ENCODE measurements at places on chromosomes 5 and 9.

DNA sequence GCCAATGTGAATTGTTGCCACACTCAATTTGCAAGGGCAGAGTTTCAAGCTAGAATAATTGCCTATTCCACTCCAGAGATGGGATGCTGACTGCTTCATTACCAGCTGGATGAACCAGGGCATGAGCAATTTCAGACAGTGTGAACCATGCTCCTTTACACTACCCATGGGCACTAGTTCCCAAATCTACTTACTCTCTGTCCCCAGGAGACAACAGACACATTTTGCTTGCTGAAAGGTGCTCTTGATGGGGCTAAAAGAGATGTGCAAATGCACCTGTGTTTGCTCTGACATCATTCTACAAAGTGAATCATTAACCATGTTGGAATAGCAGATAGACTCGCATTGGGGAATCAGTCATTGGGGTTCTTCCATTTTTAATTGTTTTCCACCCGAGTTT, 522.3 kb upstream of the NUDT12 start:
- no peak for DNase-seq

GRCh38 chr5:142952229-142952628, 182.1 kb downstream of the ARHGAP26 start:
- DNase-seq = no peak

- DNase-seq = no peak
Measured at GRCh38 chr5:172707285-172708182, 63.5 kb downstream of the DUSP1 start.

DNA sequence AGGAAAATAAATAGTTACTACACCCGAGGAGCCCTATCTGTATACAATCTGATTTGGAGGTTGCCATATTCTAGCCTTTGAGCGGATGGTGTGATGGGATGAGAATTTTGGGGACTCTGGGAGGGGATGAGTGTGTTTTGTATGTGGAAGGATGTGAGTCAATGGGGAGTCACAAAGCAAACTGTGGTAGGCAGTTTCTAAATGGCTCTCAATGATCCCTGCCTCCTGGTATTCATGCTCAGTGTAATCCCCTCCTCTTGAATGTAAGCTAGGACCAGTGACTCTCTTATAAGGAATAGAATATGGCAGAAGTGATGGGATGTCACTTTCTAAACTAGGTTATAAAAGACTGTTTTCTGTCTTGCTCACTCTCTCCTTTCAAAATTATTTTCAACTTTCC, 205.7 kb upstream of the RIOK2 start:
- no peak for DNase-seq

DNA sequence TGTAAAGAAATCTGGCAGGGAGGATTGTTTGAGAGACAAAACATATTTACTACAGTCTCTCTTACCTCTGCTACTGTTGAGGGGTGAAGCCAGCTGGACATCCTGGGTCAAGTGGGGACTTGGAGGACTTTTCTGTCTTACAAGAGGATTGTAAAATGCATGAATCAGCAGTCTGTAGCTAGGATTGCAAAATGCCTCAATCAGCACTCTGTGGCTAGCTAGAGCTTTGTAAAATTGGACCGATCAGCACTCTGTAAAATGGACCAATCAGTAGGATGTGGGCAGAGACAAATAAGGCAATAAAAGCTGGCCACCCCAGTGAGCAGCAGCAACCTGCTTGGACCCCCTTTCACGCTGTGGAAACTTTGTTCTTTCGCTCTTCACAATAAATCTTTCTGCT, 995.8 kb upstream of the CDH6 start:
- DNase-seq = no peak

DNA sequence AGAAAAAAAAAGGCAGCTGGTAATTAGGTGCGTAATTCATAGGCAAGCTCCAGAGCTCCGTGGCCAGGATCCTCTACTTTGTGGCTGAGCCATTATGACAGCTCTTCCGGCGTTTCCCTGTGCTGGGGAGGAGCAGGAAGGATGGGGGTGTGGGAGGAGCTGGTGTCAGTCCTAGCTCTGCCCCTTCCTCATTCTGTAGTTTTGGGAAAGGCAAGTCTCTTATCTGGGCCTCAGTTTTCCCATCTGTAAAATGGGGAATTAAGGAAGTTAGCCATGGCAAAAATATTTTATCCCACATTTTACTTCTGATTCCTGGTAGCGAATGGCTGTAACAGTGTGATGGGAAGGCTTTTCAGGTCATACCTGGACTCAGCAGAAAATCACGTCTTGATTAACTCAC, 81.1 kb downstream of the SEC61B start:
- DNase-seq = no peak

DNA sequence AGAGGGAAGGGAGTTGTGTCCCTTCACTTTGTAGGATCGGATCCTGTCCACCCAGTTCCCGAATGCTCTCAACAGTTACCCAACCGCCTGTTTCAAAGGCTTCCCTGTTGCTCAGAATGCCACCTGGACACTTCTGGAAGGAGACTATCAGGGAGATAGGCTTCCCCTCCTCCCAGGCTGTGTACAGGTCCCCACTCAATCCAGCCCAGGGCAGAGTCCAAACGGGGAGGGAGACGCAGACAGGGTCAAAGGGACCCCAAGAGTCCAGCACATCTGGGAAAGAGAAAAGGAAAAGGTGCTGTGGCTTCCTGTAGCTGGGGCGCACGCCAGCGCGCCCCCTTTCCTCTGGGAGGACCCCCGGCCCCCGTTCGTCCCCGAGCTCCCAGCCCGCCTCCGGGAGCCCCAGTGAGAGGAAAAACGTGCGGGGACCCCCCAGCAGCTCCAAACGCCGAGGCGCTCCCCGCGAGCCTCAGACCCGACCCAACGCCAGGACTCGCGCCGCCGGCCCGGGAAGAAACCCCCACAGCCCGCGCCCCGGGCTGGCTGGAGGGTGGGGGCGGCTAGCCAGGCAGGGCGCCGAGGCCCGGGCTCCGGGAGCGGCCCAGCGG, 640 bp downstream of the SURF4 start:
- DNase-seq = peak; percentile 41

- DNase-seq = no peak
Measured at GRCh38 chr9:16307626-16308195, 562.8 kb downstream of the BNC2 start.

- DNase-seq = no peak
Measured at GRCh38 chr5:82802954-82803353, 274.2 kb downstream of the TMEM167A start.

DNA sequence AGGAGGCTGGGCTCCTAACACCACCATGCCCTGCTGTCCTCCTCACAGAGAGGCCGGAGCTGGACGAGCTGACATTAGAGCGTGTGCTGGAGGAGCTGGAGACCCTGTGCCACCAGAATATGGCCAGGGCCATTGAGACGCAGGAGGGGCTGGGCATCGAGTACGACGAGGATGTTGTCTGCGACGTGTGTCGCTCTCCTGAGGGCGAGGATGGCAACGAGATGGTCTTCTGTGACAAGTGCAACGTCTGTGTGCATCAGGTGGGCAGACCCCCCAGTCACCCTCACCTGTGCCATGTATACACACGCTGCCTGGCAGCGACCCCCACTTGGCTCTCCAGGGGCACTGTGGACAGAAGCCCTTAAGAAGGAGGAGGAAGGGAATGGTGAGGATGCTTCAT, 35.2 kb downstream of the JADE2 start:
- no peak for DNase-seq

GRCh38 chr5:6365142-6365976, 13.0 kb downstream of the MED10 start:
- no peak for DNase-seq

DNA sequence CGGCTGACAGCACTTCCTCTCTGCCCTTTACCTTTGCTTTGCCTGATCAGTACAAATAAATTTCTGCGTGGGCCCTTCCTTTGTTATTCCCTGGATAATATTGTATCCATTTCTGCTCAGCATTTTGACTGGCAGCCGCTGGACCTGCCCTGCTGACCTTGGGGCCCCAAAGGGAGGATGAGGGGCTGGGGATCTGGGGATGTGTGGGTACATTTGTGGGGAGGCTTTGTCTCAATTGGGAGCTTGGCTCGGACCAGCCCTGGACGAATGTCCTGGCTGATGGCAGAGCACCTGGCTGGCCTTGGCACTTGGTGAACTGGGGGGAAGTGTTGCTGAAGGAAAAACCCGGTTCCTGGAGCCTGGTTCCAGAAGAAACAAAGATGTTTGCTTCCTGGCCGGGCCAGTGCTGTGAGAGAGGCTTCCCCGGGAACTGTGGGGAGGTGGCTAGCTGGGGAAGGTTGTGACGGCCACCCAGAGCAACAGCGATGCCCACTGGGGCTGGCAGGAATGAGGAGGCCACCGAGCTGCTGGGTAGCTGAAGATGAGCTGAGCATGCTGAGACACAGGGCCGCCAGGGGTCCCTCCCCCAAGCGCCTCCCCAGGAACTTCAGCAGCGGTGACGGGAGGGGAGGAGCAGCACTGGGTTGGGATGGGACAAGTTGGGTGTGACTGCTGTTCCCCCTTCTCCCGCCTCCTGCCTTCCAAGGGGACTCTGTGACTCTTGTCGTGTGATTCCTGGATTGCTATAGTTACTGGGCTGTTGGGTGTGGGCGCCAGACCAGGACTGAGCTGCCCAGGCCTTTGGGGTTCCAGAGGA, 8.4 kb downstream of the LMX1B start:
- no peak for DNase-seq

DNA sequence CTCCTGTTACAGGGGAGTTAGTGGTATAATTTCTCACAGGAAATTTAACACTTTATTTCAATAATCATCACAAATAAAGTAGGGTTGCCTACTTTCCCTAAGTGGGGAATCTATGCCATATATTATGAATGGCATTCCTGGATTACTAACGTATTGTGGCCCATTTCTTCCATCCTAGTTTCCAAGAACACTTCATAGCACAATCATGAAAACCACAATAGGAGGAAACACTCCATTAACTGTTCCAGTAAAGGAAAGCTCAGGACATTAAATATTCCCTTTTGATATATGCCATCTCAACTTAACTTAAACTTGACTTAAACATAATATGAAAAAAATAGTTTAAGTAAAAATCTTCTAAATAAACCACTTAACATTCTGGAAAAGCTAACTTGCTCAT, 2.1 kb downstream of the CPLANE1 start:
- no peak for DNase-seq

GRCh38 chr9:34985311-34985899, 4.1 kb upstream of the DNAJB5 start:
- peak; percentile 74 for DNase-seq

DNA sequence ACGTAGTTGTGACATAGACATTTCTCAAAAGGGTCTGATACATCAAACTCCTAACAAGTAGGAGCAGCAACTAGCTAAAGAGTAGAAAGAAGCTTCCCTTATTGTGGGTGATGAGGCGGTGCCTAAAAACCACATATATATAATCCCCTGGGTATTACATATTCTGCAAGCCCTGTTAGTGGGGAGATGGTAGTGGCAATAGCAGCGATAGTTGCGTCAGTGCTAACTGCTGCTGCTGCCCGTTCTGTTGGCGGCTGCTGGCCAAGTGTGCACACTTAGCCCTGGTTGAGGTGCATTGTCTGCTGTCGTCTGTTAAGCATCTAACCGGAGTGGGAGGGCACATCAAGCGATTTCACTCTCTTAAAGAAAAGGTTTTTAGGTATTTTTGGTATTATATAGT, 35.8 kb downstream of the VLDLR start:
- peak; percentile 35 for DNase-seq

DNA sequence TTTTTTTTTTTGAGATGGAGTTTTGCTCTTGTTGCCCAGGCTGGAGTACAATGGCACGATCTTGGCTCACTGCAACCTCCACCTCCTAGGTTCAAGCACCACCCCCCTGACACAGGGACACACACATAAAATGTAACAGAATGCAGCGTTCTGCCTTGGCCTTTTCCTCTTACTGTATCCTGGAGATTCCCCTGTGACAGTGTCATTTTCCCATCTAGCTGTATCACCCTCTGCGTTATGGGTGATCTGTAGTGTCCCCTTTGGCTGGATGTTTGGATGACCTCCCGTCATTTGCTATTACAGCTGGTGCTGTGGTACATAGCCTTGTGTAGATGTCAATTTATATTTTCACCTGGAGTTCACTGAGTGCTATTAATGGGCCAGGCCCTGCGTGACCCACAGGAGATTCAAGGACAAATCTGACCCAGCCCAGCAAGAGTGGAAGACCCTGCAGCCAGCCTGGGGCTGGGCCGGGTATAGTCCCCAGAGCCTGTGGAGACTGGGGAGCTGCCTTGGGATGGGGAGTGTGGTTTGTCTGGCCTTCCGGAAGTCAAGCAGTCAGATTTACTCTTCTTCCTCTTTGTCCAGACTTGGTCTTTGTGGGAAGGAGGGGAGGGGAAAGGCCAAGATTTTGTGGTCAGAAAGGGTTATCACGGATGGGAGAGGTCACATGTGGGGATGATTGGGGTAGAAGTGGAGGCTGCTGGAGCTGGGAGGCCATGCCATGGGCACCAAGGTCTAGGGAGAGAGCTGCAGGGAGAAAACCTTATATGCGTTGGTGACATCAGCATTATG, 43.6 kb downstream of the ERGIC1 start:
- no peak for DNase-seq

DNA sequence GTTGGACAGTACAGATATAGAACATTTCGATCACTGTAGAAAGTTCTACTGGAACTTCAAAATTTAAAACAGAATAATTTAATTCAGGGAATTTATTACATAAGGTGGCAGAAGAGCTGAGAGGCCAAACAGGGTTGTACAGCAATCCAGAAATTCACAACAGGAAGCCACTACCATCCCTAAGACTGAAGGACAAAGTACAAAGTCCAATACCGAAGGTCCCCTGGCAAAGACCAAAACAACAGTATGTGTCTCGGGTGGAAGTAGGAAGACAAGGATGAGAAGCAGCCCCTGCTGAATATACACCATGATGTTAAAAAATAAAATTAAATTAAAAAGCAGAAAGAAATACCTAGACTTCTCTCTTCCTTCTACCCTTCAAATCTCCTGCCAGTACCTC, 19.9 kb downstream of the SGTB start:
- no peak for DNase-seq

DNA sequence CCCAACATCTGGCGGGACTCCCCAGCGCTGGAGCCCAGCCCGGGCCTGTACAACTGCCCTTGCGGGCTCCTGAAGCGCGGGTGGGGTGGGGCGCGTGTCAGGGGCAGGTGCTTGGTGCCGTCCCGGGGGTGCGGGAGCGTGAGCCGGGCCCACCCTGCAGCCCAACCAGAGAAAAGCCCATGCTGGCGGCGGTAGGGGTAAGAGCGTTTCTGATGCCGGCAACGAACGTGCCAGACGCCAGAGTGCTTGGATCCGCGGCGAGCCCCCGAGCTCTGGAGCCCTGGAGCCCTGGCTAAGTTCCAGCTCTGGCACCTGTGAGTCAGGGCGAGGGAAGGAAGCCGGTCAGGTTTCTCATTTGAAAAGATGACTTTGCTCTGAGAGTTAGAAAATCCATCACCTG, 58.0 kb downstream of the ZNF510 start:
- DNase-seq = no peak

DNA sequence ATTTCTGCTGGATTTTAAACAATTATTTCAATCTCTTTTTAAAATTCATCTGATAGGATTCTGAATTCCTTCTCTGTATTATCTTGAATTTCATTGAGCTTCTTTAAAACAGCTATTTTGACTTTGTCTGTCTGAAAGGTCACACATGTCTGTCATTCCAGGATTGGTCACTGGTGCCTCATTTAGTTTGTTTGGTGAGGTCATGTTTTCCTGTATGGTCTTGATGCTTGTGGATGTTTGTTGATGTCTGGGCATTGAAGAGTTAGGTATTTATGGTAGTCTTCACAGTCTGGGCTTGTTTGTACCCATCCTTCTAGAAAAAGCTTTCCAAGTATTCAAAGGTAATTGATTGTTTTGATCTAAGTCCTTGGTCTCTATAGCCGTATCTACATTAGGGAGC, 39.1 kb downstream of the DENND4C start:
- no peak for DNase-seq

Measured in activated CD4-positive, alpha-beta T cell treated with anti-CD3 and anti-CD28 coated beads, Interleukin-2, Interleukin-6, amounts not matched to agents 100 ng/mL and 50 ng/mL, durations not matched to agents 16 hours and 8 hours (primary cell).